ENCODE measurements at places on chromosomes 3 and 15. TPM values are rescaled to one million over a fixed set of nuclear protein-coding genes. Genes with fewer than 3 reads are reported as not detected.

DNA sequence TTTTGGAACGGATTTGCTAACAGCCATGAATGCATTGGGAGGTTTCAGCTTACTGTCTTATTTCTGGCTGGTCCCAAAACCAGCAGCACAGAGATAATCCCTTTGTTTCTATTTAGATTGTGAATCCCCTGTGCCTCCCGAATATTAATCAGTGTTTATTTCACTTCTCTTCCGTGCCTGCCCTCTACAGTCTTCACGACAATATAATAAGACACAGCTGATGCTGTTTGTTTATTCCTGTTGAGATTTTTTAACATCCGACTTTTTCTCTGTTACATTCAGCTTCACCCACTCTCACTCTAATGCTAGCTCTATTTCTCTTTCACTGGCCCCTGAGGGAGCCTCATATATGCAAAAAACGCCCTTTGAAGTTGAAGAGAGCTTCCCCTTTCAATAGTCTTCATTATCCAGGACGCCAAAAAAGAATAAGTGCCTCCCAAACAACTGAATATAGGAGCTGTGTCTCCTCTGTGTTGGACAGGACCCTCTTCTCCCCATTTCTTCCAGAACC, 995.3 kb downstream of the ROBO2 start:
- no peak for DNase-seq

Gene EPHB3
- 1.0 TPM for total RNA-seq

DNA sequence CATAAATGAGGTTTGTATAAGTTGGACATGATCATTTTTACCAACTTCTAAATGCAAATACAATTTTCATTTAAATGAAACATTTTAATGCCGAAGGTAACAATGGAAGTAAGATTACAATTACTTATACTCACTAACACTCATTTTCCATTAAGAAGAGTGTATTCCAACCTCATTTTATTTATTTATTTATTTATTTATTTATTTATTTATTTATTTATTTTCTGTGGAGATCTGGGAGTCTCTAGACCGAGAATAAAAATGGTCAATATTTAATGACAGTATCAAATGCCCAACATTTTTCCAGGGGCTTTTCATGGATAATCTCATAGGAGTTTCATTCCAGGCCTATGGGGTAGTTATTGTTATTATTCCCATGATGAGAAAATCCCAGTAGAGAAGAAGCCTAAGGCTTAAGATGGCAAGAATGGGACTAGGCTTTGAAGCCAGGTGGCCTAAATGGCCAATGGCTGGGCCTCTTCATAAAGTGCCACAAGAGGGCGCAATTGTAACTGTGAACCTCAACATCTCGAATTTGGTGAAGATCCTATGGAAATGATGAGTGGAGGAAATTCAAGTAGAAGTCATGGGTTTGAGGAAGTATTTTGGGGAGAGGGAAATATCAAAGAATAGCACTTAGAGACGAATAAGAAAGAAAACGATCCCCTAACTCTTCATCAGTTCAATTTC, 21.3 kb downstream of the VGLL3 start:
- DNase-seq, result peak; percentile 37

DNA sequence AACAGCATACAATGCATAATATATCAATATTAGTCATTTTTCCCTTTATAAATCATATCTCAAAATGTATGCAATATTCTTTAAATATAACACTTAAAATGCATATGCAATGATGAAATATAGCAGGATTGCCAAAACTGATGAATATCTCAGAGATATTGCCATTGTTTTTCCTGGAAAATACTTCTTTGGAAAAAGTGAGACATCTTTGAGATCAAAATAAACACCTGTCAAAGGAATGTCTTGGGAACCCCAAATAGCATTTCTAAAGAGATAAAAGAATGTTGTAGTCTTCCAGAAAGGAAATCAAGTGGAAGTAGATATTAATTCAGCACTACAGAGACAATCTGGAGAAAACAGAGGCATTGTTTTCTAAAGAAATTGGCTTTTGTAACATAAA, 457.8 kb upstream of the UBE2E2 start:
- DNase-seq, result no peak

DNA sequence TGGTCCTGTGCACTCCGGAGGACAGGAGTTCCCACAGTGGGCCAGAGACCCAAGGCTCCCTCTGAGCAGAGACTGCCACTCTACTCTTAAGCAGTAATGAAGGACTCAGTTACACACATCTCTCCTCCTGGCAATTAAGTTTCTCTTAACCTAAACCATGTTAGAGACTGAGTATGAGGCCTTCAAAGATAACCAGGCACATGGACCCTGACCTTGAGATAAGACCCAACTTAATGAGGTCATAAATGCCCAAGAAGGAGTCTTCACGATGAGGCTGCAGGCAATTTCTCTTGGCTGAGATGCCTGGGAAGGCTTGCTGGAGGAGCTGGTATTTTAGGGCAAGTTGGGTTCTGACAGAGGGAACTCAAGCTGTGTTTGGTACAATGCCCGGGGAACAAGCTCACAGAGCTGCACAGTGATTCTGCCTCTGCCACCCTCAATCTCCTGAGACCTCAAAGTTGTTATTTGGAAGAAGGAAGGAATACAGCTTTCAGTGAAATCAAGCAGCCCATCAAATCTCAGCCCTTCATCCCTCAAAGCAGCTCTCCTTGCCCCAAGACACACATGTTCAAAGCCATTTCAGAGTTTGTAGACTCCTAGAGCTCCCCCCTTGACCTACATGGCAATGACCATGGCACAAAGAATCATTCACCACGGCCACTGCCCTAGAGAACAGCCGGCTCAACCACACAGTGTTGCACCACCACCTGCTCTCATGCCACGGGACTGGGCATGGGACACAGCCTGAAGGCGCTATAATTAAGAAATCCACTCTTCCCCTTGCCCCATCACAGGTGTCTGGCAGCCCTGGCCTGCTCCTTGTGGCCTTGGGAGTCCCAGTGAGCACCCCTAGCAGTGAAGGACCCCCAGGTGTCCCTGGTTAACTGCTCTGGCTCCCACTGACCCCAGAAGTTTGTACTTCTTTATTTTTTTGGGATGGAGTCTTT, 7.1 kb downstream of the RMDN3 start:
- no peak for DNase-seq

DNA sequence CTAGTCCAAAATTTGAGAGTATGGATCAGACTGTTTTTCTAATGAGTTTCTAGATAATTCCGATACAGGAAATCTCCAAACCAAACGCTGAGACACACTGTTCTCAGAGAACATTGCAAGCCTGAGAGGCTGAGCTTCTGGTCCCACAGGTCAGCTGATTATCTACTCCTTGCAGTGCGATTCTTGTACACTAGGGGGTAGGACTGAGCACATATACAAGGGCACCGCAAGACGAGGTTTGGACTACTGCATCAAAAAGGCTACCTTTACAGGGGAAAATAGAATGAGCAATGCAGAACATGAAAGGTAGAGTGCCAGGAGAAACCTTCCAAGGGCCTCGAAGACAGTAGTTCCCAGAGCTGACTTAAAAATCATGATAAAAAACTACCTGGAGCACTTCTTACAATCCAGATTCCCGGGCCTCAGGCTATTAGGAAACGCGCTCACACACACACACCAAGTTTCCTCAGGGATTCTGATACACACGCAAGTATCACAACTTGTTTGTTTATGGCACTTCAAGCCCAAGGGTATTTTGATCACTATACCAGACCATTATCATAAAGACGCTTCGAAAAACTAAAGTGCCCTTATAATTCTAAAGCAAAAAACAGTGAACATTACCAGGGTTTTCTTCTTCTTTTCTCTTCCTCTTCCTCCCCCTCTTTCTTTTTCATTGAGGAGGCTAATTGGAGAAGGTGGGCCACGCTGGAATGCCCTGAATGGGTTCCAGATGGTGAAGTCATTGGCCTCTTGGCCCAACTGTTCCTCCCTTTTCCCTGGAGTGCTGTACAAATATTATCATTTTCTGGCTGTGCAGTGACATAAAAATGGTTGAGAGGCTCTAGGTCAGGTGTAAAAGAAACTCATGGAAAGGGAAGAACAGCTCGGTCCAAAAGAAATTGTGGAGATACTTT, 61.8 kb downstream of the SLC12A8 start:
- DNase-seq, result peak; percentile 75

Gene ZNF501
- 1.9 TPM for total RNA-seq

DNA sequence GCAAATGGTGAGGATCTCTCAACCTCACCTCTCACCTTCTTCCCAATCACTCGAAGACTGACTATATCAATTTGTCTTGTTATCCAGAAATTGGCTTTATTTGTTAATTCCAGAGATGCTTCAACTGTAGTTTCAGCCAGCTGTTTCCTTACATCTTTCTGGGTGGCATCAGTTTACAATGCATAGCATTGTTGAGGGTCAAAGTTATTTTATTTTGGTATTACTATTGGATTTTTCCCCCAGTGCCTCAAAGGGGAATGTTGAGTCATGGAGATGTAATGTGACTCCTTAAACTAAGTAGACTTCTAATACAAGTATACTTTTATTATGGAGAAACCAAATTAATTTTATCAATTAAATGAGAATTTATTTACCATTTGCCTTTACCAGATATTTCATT, 351.6 kb downstream of the TIGIT start:
- DNase-seq, result no peak

DNA sequence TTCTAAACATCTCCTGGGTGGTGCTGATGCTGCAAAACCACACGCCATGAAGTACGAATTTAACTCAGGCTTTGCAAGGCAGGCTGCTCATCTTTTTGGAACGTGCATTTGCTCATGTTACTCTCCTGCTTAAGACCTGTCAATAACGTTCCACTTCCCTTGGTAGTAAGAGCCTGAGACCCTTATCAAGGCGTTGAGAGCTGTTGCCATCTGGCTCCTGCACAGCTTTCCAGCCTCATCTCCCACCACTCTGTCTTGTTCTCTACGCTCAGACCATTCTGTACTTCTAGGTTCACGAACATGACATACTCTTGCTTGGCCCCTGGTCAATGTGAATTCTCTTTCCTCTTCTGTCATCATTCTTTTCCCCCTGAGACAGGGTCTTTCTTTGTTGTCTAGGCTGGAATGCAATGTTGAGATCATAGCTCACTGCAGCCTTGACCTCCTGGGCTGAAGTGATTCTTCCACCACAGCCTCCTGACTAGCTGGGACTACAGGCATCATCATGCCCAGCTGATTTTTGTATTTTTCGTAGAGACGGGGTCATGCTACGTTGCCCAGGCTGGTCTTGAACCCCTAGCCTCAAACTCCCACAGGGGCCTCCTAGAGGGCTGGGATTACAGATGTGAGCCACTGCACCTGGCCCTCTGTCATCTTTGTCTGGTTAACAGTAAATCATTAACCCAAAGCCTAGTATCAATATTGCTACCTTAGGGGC, 202.8 kb downstream of the CADPS start:
- DNase-seq, result no peak

Gene ITGB5
- total RNA-seq, result 223 TPM

- no peak for DNase-seq
These were observed 19.1 kb upstream of the MCTP2 start for GRCh38 chr15:94212291-94212690.

DNA sequence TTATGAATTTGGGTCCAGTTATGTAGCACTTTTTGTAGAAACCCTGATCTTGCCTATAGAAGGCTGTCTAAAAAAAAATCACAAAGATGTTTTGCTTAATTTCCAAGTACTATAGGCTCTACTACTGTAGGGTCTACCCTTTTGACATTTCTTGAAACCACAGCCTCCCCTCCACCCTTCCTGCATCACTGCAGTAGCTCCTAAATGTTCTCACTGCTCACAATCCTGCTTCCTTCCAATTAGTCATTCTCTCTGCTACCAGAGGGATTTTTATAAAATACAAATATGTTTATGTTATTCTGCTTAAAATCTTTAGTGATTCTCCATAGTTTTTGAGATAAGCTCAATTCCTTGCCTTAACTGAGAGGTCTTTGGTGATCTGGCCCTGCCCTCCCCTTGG, 114.0 kb downstream of the CYP19A1 start:
- DNase-seq, result no peak

DNA sequence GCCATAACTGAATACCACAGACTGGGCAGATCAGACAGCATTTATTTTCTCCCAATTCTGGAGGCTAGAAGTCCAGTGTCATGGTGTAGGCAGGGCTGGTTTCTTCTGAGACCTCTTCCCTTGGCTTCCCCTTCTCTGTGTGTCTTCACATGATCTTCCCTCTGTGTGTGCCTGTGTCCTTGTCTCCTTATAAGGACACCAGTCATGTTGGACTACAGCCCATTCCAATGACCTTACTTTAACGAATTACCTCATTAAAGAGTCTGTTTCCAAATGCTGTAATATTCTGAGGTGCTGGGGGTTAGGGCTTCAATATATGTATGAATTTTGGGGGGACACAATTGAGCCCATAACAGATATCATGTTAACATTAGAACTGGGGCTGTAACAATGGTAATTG, 13.3 kb upstream of the RARRES1 start:
- DNase-seq, result no peak

Gene DLL4
- 0.10 TPM for total RNA-seq

GRCh38 chr3:23685541-23686258, 120.1 kb upstream of the UBE2E1 start:
- peak; percentile 93 for DNase-seq

GRCh38 chr15:28888900-28889299, 3.1 kb downstream of the APBA2 start:
- DNase-seq, result no peak

DNA sequence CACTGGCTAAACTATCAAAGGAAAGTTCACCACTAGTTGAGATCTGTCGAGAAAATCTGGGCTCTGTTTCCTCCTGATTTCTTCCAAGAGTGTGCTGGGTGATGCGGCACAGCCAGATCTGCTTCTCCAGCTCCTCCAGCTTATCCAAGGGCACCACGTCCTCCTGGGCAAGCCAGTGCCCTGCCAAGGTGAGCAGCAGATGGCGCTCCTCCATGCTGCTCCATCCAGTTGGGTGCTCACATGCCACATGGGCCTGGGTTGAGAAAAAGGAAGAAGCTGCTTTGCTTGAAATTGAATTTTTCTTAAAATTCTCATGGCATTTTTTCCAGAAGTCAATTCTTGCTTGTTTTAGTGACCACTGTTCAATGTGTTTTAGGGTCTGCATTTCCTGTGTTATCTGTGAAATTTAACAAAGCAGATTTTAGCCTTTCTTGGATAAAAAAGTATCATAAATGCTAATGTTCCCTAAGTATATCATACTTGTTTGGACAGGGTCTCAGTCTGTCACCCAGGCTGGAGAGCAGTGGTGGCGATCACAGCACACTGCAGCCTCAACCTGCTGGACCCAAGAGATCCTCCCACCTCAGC, 47.3 kb downstream of the EIF3J start:
- peak; percentile 62 for DNase-seq

DNA sequence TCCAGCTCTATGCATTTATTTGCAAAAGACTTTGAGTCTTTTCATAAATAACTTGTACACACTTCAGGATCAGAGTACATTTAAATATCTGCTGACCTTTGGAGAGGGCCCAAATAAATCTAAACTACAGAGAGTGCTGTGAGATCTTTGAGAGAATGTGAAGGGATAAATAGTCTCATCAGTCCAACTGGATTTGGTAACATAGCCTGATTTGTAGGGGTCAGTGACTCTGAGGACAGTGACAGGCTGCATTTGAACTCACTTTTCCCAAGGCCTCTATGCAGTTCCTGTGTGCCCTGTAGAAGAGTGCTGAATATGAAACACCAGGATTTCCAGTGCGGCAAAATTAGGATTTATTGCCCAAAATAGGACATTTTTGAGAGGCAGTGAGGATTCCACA, 136.2 kb downstream of the ZPLD1 start:
- DNase-seq, result no peak

All from H4 (cell line).